ENCODE measurements at places on chromosomes 3 and 15. TPM values are rescaled to one million over a fixed set of nuclear protein-coding genes. Genes with fewer than 3 reads are reported as not detected.

The AQP9 gene
- not detected for total RNA-seq

The CNTN4 gene
- total RNA-seq = 1.8 TPM

The GOLGA8T gene
- 0.23 TPM for total RNA-seq

The ST8SIA2 gene
- total RNA-seq = not detected
